ENCODE measurements at places on chromosomes 7 and 10.

DNA sequence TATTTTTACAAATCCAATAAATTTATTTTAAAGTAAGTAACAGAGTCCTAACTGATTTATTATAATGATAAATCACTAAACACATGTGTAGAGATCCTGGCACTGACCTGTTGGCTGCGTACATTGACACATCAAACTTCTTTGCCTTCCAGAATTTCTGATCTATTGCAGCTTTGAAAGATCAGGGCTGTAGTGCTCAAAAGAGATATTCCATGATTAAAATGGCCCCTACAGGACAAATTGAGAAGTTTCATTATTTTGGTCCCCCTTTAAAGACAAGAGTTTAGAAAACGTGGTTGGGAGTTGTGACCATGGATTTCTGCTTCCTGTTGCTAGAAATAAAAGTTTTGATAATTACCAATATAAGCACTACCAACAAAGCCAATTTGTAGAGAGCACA lies 87.7 kb upstream of the PDK4 start:
- peak; percentile 23 for DNase-seq

GRCh38 chr10:70132098-70133029 lies at the start of gene AIFM2:
AIFM2 (minus strand) TSS chr10:70132825; CDS start chr10:70124084, 8,741 bp downstream.
- peak; percentile 46 for DNase-seq

- DNase-seq, result no peak
Observed at GRCh38 chr10:133475425-133475734, 21.6 kb downstream of the SCART1 start.

GRCh38 chr10:8216893-8217292 lies 162.4 kb downstream of the GATA3 start:
- DNase-seq, result no peak

DNA sequence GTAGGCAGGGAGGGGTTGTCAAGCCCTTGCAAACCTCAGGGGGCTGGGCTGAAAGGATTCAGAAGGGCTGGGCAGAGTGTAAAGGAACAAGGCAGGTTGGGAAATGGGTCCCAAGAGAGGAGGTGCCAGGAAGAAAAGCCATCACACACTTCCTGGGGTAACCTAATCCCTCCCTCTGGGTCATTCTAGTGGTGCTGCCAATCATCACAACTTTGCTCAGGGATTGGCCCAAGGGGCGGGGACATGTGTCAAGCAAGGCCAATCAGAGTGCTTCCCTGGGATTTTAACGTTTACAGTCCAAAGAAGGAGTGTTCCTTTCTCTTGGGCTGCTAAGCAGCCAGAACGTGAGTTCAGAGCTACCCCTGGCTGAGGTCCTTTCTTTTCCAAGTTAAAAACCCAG lies 57.1 kb upstream of the NPTX2 start:
- DNase-seq, result no peak

DNA sequence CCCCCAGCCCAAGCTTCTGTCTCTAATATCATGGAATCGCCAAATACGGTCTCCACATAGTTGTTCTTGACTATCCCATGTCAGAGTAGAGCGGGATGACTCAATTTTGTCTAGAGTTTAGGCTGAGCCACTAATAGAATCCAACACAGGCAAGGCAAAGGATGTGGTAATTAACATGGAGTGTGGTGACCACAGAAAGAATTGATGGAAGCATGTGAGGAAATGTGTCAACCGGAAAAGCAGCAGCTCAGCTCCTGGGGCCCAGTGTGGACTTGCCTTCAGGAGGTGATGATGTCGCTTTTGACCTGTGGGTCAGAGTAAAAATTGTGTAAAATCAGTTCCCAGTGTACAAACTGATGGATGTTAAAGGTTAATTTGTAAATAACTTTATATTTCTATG lies 139.3 kb upstream of the KLF6 start:
- peak; percentile 96 for DNase-seq

DNA sequence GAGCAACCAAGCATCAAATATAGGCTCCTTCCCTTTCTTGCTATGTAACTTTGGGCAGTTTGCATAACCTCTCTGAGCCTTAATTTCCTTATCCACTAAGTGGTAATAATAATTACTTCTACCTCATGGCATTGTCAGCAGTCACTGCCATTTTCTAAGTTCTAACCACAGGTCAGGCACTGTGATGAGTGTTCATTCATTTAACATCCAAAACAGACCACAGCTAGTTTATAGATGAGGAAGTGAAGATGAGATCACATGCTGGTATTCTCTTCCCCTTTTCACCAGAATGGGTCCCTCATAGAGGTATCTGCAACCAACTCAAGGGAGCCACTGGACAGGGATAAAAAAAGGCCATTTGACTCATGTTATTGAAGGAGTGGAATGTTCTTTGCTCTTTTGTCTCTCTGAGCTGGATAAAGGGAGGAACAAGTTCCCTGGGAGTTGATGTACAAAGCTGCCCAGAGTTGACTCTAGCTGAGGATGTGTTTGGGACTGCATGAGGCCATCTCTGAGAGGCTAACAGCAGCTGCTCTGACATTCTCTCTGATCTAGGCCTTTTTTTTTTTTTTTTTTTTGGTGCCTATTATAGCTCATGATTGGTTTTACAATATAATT lies 65.0 kb downstream of the DNAJC12 start:
- peak; percentile 27 for DNase-seq

- DNase-seq, result no peak
Observed at GRCh38 chr7:144534655-144535395, 131.3 kb upstream of the NOBOX start.

GRCh38 chr7:45988405-45989057 lies 67.5 kb upstream of the IGFBP3 start:
- no peak for DNase-seq

DNA sequence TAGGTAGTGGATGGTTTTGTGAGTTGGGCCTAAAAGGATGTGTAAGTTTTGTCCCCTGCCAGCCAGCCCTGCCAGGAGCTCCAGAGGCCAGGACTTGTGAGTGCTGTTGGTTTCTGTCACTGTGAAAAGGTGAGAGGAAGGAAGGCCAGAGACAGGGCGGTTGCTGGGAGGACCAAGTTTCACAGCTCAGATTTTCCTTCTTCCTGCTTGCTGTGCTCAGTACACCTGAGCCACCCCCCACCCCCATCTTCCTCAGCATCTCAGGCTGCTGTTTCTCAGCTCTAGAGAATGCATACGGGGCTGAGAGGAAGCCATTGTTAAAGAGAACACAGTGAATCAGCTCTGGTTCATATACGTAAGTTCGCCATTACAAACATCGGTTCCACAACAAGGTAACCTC lies 139.9 kb downstream of the BUB3 start:
- no peak for DNase-seq

GRCh38 chr10:120607710-120608703 lies 151.0 kb downstream of the PLPP4 start:
- DNase-seq, result no peak

- no peak for DNase-seq
Observed at GRCh38 chr7:4085937-4086691, 596.0 kb upstream of the FOXK1 start.

DNA sequence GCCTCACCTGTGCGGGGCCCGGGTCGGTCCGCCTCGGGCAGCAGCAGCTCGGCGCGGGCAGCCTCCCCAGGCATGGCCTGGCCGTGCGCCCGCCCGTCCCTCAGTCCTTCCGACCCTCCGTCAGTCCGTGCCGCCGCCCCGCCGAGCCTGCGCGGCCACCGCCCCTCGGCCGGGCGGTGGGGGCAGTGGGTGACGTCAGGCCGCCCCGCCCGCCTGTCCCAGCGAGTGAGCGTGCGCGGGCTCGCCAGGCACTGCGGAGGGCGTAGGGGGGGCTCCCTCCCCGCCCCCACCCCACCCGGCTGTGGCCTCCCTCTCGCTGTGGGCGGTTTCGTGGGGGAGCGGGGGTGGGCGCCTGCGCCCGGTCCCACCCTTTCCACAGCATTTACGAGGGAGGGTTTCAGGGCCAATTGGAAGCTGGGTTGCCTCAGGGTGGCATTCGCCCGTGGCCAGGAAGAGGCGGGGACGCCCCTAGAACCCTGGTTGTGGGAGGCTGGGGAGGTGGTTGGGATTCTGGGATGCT lies at the start of gene NACAD:
TSS of gene NACAD (minus strand) at position 149 of the 520 bp plus-strand sequence. CDS start at position 74, 75 bp downstream.
- peak; percentile 49 for DNase-seq

DNA sequence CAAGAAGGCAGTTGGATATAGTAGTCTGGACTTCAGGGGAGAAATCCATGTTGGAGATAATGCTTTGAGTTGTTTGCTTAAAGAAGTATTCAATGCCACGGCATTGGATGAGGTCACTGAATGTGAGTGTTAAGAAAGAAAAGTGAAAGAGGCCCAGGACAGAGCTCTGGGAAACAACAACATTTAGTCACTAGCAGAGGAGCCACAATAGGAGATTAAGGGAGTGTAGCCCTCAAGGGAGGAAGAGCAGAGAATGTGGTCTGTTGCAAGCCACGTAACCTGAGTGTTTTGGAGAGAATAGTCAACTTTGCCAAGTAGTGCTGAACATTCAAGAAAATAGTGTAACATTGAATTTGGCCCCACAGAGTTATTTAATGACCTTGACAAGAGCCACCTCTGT lies 114.7 kb downstream of the MYO3A start:
- DNase-seq, result no peak

DNA sequence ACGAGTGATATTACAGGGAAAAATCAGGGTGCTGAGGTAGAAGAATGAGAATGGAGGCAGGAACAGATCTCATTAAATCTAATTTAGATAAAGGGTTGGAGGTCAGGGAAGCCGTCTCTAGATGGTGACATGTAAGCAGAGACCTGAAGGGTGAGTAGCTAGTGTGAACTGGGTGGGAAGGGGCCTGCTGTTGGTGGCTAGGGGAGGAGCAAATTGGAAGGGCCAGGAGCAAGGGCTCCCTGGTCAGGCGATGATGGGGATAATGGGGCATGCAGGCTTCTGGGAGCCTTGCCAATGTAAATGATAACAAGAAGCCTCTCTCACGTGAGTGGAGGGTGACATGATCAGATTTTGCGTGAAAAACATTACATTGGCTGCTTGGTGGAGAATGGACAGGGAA lies 76.3 kb downstream of the WDFY4 start:
- no peak for DNase-seq

DNA sequence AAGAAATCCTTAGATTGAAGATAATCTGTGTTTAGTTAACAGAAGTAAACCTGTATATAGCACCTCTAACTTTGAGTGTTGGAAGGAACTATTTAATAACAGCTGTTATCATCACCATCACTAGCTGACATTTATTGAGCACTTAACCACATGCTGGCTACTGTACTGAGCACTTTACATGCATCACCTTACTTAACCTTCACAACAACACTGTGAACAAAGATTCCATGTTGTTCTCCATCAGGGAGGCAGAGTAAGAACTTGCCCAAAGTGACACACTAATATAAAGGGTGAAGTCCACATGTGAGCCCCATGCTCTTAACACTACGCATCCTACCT lies 182.2 kb downstream of the ST7 start:
- no peak for DNase-seq

DNA sequence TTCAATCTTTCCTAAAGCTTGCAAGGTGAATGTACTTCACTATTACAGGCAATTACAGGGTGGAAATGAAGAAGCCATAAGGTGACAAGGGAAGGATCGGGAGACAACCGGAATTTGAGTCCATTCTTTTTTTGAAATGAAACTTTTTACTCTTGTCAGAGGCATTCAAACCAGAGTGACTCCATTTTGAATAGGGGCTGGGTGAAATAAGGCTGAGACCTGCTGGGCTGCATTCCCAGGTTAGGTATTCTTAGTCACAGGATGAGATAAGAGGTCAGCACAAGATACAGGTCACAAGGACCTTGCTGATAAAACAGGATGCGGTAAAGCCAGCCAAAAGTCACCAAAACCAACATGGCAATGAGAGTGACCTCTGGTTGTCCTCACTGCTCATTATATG lies 363.3 kb downstream of the TYW1 start:
- no peak for DNase-seq

DNA sequence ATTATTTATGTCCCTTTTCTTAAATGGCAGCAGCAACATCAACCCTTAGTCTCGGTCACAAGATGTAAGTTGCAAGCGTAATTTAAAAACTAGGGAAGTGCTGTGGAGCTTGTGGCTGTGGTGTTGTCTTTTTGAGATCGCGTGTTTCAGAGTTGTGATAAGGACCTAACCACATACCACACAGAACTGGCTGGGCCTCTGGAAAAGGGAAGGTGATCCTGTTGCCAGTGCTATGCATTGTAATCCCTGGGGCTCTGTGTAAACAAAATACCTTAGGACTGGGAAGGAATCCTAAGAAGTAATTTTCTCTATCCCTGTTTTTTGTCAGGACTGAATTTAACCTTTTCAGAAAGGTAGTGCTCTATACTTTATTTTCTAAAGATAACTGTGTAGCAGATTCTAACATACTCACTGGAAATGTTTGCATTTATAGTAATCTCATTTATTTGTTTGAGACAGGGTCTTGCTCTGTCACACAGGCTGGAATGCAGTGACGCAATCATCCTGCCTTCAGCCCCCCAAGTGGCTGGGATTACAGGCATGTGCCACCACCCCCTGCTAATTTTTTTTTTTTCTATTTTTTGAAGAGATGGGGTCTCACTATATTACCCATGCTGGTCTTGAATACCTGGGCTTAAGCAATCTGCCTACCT lies 60.4 kb downstream of the INPP5F start:
- peak; percentile 56 for DNase-seq

- DNase-seq, result no peak
Observed at GRCh38 chr7:37282093-37282444, 166.6 kb downstream of the ELMO1 start.

DNA sequence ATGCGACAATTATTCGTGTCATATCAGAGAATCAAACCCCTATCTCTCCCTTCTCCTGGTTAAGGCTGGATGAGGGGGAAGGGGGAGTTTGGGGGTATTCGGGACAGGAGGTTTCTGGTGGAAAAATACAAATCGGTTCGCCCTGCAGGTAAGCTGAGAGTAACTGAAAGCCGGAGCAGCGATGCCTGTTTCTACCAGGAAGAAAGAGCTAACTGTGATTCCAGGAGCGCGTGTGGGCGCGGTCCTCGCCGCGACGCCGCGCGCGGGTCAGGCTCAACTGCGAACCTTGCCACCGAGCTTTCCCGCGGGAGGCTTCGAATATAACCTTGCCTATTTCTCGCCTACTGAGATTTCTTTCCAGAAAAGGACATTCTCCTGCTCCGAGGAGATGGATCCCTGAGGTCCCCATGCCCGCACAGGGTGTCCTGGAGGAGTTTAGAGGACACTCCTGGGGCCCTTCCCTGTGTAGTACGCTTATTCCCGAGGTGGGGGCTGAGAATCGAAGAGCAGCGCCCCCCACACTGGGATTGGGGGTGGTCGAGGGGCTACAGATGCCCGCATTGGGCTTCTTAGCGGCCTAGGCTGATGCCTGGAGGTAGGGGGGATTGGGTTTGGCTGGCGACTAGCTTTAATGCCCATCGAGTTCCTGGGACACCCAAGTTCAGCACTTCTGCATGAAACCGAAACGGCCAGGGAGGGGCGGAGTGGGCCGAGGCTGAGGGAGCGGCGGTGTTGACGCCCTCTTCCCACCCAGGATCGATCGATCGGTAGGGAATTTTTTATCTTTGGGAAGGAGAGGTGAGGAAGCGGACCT lies 13.0 kb upstream of the DLX6 start:
- no peak for DNase-seq

DNA sequence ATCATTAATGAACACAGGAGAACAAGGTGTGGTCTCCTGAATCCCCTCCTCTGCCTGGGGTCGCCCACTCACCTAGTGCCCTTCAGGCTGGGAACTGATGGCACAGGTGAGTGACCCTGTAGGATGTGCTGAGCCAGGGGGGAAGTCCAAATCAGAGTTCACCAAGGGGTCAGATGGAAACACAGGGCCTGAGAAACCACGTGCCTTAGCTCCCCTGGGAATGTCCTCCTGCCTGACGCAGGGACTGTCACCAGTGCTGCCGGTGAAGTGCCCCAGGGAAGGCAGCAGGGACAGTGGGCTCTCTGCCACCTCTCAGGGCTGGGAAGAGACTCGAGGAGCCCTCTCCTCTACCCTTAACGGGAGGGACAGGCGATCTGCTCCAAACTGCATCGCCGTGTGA lies 5.8 kb upstream of the PYROXD2 start:
- DNase-seq, result no peak
